ENCODE measurements at places on chromosomes 2 and 18.

DNA sequence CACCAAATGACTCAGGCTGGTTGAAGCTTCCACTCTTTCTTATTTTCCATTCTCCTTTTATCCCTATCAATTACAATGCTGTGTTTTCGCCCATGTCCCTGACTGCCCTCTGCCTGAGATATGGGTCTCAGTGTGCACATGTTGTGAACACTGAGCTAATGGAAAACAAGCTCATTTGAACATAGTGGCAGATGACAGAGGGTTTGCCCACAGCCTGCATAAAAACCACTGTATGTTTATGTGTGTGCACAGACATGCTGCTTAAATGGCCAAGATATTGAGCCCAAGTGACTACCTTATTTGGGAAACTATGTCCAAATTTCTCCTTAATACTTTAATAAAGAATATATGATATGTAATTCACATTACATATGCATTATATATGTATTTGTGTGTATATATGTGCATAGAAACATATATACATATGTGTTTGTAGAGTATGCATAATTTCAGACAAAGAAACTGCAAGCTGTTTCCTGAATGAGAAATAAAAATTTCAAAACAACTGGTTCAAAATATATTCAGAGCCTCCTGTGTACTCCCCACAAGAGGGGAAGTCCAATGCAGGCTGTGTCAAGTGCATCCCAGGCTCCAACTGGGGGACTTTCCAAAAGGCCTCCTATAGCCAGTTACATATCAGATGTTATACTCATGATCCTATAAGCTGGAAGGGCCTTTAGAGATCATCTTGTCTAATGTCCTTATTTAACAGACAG is 92.7 kb upstream of the CD302 start:
- DNase-seq, result no peak

GRCh38 chr18:8188184-8188583 is 421.1 kb upstream of the RAB12 start:
- no peak for DNase-seq

- DNase-seq, result no peak
Observed at GRCh38 chr2:134225173-134225572, 28.7 kb upstream of the MGAT5 start.

GRCh38 chr2:219445220-219445640 is 10.6 kb downstream of the SPEG start:
- DNase-seq, result no peak

- no peak for DNase-seq
Observed at GRCh38 chr2:229714736-229715541, 584 bp upstream of the DNER start.

GRCh38 chr2:196168181-196168580 is 3.2 kb downstream of the STK17B start:
- DNase-seq, result peak; percentile 28

DNA sequence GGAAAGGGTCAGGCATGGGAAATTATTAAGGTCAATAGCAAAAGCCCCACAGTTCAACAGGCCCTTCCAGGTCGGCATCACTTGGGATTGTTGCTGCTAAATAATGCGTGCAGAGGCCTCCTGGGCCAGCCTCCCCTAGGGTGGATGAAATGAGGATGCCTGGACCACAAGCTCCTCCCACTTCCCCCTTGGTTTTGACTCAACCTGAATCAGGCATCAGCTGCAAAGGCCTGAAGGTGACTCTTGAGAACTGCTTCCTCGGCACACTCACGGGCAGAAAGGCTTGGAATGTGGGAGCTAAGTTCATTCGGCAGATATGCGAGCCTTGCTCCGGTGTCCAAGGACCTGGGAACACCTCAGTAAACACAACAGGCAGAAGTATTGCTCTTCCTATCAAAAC is 69.3 kb downstream of the MBP start:
- peak; percentile 41 for DNase-seq

- no peak for DNase-seq
Observed at GRCh38 chr18:42752916-42753315, 362.6 kb downstream of the RIT2 start.

DNA sequence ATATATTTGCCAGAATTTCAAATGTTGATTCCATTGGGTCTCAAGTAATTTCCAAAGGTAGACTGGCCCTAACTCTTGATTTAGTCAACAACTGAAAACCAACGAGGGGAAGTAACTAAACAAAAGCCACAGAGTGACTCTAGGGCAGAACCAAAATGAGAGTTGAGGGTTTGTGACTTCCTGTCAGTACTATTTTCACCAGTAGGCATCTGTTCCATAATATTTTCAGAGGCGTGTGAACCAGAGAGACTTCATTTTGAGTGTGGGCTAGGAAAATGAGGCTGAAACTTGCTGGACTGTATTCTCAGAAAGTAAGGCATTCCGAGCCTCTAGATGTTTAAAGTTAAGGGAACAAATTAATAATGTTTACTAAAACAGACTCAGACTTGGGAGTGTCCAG is 70.6 kb downstream of the GDF7 start:
- peak; percentile 24 for DNase-seq

GRCh38 chr2:7840651-7841380 is 841.0 kb upstream of the ID2 start:
- no peak for DNase-seq

DNA sequence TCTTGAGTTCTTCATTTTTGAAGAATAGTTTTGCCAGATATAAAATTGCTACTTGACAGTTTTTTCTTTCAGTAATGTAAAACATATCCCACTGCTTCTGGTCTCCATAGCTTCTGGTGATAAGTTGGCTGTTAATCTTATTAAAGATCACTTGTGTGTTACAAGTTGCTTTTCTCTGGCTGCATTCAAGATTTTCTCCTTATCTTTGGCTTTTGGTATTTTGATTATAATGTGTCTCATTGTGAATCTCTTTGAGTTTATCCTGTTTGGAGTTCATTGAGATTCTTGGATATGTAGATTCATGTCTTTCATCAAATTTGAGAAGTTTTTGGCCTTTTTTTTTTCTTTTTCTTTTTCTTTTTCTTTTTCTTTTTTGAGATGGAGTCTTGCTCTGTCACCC is 20.2 kb upstream of the ADNP2 start:
- DNase-seq, result no peak

GRCh38 chr2:45750484-45750883 is 99.0 kb downstream of the PRKCE start:
- DNase-seq, result no peak

DNA sequence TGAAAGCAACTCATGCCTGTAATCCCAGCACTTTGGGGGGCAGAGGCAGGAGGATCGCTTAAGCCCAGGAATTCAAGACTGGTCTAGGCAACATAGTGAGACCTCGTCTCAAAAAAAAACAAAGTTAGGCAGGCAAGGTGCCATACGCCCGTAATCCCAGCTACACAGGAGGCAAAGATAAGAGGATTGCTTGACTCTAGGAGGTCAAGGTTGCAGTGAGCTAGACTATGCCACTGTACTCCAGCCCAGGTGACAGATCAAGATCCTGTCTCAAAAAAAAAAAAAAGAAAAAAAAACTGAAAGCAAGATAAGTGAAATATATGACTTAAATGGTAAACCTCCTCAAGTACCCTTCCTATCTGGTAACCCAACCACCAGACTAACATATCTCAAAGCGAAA is 59.8 kb downstream of the USP34 start:
- DNase-seq, result no peak

- DNase-seq, result no peak
Observed at GRCh38 chr2:74373221-74373676, 6.9 kb downstream of the DCTN1 start.

GRCh38 chr2:102018823-102019445 is 27.2 kb downstream of the IL1R2 start:
- DNase-seq, result no peak

GRCh38 chr18:49274188-49274714 is 186.2 kb downstream of the DYM start:
- no peak for DNase-seq

DNA sequence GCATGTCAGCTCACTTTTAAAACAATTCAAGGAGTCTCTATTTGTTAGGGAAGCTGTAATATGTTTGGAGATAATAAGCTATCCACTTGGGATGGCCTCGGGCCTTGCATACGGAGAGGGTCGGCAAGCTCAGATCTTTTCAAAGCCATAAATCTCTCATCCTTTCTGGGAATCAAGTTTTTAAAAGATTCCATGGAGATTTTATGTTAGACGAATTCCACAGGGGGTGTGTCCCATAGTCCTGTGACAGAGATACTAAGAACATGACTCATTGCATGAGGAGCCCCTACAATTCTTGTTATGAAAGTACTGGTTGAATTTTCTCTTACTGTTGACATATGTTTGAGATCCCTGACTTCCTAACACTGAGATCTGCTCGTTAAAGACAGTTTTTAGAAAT is 108.7 kb downstream of the FEZ2 start:
- no peak for DNase-seq

GRCh38 chr2:72273384-72273783 is 125.7 kb upstream of the CYP26B1 start:
- no peak for DNase-seq

DNA sequence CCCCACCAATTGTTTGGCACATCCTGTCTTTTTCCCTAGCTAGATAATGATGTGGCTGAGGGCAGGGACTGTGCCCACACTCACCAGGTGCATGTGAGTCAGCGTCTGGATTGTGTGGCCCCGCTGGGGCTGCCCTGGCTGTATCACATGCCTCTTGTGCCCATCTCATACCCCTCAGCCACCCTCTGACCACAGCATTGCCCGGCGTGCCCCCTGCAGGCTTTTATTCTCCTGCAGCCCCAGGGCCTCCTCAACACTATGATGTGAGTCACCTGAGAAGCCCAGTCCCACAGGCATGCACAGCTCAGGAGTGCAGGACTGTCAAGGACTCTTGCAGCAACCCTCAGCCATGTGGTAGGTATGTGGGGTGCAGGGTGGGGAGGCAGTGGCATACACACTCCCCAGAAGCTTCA is 14.8 kb upstream of the STEAP3 start:
- DNase-seq, result no peak

DNA sequence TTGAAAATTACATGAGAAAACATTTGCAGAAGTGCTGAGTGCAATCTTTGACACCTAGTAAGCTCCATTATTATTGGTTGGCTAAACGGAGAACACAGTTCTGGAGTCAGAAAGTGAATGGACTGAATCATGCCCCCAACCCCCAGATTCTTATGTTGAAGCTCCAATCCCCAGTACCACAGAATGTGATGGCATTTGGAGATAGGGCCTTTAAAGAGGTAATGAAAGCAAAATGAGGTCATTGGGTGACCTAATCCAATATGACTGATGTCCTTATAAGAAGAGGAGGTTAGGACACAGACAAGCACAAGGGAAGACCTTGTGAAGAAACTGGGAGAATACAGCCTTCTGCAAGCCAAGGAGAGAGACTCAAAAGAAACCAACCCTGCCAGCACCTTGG is 200.9 kb upstream of the EPAS1 start:
- DNase-seq, result no peak

DNA sequence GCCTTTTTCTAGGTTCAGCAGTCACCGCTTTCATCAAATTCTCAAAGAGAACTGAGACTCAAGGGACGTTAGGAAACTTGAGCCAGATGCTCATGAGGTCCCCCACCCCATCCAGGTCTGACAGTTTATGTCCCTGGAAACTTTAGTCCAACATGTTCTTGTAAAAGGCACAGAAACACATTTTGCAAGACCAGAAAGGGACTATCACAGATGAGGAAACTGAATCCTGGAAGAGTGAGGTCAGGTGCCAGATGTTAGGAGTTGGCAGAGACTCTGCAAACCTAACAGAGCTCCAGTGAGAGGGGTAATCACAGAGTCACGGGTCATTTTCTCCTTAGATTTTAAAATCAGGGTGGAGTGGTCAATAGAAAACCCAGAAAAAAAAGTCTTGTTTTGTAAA is 76.6 kb downstream of the RDH14 start:
- no peak for DNase-seq

DNA sequence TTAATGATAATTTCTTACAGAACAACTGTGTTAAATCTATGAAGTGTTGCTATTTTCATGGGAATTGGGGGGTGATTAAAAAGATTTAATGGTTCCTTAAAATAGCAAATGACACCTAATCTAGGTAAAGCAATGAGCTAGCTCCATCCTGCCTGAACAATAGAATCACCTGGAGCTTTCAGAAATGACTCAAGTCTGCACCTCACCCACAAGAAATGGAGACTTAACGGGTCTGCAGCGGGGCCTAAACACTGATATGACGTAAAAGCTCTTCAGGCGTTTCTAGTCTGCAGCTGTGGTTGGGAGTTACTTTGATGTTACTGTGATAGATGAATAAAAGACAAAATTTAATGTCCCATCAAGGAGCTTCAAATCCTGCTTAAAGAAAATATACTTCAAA is 328.2 kb downstream of the RND3 start:
- DNase-seq, result no peak

DNA sequence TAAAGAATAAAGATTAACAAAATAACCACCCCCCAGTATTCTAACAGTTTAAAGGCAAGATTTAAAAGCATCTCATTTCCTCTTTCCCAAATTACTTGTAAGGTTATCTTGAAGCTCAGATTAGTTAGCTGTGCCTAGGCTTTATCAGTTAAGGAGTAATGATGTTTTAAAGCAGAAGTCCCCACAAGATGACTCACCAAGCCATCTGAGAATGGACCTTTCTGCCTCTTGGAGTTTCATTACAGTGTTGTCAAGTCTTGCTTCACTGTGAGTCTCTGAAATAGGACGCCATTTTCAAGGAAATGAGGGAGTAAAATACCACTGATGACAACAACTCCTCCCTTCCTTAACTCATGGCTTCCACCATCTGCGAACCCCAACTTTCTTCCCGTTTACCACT is 35.9 kb downstream of the ZNF385B start:
- no peak for DNase-seq

DNA sequence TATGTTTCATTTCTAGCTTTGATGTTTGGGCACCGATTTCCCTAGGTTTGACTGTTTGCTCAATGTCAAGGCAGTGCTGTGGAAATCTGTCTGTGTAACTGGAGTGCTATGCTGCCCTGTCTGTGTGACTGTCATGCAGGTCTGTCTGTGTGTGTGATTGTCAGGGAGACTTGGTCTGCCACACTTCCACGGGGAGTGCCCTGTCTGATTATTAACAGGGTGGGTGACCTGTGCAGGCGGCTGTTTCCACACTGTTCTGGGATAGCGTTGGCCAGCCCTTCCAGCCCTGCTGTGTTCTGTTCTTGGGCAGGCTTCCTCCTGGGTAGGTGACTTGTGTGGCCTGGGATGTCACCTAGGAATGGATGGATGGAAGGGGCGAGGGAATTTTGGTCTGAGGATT is 85.3 kb downstream of the FHOD3 start:
- no peak for DNase-seq

DNA sequence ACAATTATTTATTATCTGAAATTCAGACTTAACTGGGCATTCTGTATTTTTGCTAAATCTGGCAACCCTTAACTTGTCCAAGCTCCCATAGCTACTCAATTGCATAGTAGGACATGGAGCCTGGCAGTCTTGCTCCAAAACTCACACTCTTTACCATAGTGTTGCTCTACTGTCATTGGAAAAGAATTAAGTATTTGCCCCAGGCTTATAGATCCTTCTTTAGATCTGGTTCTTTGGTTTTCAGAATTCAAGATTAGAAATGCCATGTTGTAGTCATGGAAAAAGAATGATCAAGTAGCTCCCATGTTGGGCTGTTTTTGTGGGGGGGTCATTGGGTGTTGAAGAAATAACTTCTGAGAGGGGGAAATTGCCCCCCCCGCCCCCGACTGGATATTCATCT is 240.9 kb downstream of the WDPCP start:
- DNase-seq, result no peak

GRCh38 chr18:60331890-60332289 is 40.7 kb downstream of the MC4R start:
- no peak for DNase-seq
